ENCODE measurements at places on chromosomes 12 and 14. TPM values are rescaled to one million over a fixed set of nuclear protein-coding genes. Genes with fewer than 3 reads are reported as not detected.

DNA sequence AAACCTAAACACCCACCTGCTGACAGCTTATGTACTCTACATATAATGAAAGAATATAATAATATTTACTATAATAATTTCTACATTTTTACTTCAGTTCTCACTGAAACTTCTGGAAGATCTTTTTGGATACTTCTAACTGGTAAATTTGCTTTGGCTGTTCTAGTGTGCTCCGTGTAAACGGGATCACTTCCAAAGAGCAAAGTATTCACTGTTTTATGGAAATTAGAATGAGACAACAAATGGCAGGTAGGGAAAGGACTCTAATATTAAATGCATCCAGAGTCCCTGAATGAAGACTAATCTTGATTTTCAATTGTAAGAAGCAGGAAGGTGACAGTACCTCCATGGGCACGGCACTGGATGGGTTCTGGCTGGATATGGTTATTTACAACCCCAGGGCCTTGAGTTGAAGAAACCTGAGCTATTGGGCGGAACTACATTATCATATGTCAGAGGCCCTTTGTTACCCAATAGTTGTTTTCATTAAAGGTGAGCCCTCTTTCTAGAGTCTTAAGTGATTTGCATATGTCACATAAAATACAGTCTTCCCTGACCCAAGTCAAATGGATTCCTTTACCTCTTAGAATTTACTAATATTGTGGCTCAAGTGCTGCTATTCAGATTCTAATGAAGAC lies 10.7 kb downstream of the ERP29 start:
- no peak for DNase-seq

- no peak for DNase-seq
Observed at GRCh38 chr12:47850153-47851084, 30.7 kb upstream of the HDAC7 start.

SLC4A8 gene
- total RNA-seq, result 6.2 TPM

- no peak for DNase-seq
Observed at GRCh38 chr12:14264316-14264715, 101.2 kb upstream of the ATF7IP start.

DNA sequence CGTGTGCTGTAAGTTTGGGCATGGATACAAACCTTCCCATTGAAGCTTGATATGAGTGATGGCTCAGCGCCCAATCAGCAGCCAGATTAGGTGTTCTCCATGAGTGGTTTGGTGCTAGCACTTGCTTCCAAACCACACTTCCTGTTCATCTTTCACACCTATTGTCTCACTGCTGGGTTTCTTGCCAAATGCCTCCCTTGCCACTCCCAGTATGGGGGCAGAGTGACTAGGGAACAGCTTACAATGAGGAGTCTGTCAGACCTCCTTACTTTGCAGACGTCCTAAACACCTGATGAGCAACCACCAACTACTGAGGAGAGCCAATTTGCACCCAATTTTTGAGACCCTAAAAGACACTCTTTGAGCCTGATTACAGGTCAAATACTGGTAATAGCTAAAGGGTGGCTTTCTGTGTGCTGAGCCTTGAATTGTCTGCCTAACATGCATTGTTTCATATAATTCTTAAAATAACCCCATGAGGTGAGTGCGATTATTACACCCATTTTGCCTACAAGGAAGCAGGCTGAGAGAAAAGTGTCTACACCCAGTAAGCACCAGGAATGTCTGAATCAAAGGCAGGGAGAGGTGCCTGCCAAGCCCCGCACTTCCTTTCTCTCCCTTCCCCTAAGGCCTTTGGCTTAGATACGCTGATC lies 48.4 kb upstream of the FOS start:
- no peak for DNase-seq

- no peak for DNase-seq
Observed at GRCh38 chr14:103408491-103409155, 23.4 kb downstream of the MARK3 start.
